Smooth muscle cell of the pulmonary artery (primary cell): ENCODE measurements at places on chromosomes 16 and 17. TPM values are rescaled to one million over a fixed set of nuclear protein-coding genes. Genes with fewer than 3 reads are reported as not detected.

Gene SOX8
- total RNA-seq = 0.26 and 0.72 TPM in 2 replicates

Gene HEATR3
- 21.5 and 27.0 TPM in 2 replicates for total RNA-seq

Gene POLR3K
- total RNA-seq = 2.3 and 4.3 TPM in 2 replicates

Gene CHRNE
- total RNA-seq = 0.33 and 2.8 TPM in 2 replicates
